ENCODE measurements at places on chromosomes 12 and 14. TPM values are rescaled to one million over a fixed set of nuclear protein-coding genes. Genes with fewer than 3 reads are reported as not detected.

DNA sequence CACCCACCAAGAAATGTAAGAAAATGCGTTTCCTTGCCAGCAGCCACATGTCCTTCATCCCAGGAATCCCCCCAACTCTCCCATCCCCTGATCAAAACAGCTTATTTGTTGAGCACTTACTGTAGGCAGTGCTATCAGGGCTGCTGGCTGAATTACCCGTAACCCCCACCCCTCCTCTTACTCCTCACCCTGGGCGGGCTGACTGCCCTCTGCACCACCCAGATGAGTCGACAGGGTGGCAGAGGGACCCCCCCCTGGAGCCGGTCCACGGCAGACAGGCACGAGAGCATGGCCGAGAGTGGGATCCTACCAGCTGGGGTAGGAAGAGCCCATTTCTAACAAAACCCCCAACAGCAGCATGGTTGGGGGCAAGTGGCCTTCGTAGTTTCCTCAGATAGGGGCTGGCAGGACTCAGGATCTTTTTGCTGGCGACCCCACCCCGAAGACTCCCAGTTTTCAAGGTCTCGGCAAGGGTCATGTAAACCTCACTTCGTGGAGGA is 1.1 kb upstream of the RHOF start:
- H3K27me3 ChIP-seq, result no peaks in the 10 kb centered on the region
- H3K4me3 ChIP-seq, result peak overlapping the region; percentile 62
- peak overlapping the region; percentile 94 for H3K27ac ChIP-seq
- peaks cover 98% of the 10 kb centered on the region for H3K4me1 ChIP-seq
- peaks cover 11% of the 10 kb centered on the region for H3K36me3 ChIP-seq

DNA sequence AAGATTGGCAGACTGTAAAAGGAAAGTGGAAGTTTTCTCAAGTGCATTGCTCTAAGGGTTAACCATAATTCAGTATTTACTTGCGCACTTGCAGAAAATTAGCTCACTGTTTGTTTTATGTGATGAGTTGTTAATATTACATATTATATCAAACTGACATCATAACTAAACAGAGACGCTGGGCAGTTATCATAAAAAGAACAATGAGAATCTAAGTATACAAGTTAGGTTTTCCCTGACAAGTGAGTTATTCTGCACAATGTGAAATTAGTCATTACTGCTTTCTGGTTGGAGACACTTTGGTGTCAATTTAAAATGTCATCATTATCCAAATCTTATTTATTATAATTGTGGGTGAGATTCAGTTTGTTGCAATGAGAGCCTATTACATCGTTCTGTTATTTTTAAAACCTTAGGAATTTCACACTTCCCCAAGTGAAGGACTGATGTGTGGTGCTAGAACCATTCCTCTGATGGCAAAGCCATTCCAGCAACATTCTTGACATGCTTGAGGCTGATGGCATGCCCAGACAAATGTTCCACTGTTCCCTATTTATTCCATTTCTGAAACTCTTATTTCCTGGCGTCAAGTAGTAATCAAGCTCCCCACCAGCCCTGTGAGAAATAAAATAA is 90.1 kb upstream of the FLRT2 start:
- no peak overlapping the region for H3K27ac ChIP-seq
- no peak for DNase-seq
- no peaks in the 10 kb centered on the region for H3K27me3 ChIP-seq

- H3K27me3 ChIP-seq, result no peaks in the 10 kb centered on the region
- DNase-seq, result no peak
- no peak overlapping the region for H3K4me3 ChIP-seq
- H3K4me1 ChIP-seq, result no peaks in the 10 kb centered on the region
- no peak overlapping the region for H3K27ac ChIP-seq
- H3K36me3 ChIP-seq, result no peaks in the 10 kb centered on the region
Observed at GRCh38 chr12:63098851-63099250, 52.1 kb downstream of the AVPR1A start.

GRCh38 chr12:29287622-29288021 is 93.3 kb downstream of the ERGIC2 start:
- H3K27ac ChIP-seq, result no peak overlapping the region
- H3K4me3 ChIP-seq, result no peak overlapping the region
- no peak for DNase-seq
- H3K4me1 ChIP-seq, result no peaks in the 10 kb centered on the region

DNA sequence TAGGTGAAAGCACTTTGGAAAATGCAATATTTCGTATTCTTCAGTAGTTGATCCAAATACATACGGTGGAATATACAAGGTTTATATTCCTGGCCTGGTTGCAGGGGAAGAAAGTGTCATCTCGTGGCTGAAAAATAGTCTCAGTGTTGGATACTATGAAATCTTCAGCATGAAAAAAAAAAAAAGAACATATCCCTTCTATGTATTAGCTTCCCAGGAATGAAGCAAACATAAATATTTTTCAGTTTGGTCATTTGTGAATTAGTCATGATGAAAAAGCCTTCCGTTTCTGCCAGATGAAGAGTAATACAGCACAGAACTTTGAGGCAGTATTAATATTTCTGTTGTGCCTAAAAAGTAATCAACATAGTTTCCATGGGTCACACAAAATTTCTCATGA is 36.7 kb downstream of the FLRT2 start:
- no peaks in the 10 kb centered on the region for H3K27me3 ChIP-seq
- no peaks in the 10 kb centered on the region for H3K4me1 ChIP-seq
- H3K27ac ChIP-seq, result no peak overlapping the region
- no peak for DNase-seq
- H3K4me3 ChIP-seq, result no peak overlapping the region

DNA sequence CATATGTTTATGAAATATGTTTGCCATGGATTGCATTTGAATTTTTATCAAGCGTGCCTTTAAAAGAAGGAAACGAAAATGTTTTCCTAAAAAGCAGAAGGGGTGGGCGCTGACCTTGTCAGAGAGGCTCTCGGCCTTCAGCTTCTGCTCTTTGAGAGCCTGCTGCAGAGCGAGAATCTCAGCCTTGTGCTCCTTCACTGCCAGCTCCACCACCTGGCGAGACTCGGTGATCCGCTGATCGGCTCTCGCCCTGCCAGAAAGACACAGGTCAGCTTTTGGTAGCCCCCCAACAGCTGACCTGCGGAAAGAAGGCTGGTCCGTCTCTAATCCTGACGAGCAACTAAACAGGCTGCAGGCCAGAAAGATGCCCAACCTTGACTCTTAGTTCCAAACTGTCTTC is 62.4 kb downstream of the PRKAB1 start:
- DNase-seq, result no peak
- H3K36me3 ChIP-seq, result no peaks in the 10 kb centered on the region
- no peaks in the 10 kb centered on the region for H3K27me3 ChIP-seq
- no peaks in the 10 kb centered on the region for H3K4me1 ChIP-seq
- no peak overlapping the region for H3K27ac ChIP-seq
- no peak overlapping the region for H3K4me3 ChIP-seq

CARMIL3 gene
- total RNA-seq, result 1.2 TPM

DNA sequence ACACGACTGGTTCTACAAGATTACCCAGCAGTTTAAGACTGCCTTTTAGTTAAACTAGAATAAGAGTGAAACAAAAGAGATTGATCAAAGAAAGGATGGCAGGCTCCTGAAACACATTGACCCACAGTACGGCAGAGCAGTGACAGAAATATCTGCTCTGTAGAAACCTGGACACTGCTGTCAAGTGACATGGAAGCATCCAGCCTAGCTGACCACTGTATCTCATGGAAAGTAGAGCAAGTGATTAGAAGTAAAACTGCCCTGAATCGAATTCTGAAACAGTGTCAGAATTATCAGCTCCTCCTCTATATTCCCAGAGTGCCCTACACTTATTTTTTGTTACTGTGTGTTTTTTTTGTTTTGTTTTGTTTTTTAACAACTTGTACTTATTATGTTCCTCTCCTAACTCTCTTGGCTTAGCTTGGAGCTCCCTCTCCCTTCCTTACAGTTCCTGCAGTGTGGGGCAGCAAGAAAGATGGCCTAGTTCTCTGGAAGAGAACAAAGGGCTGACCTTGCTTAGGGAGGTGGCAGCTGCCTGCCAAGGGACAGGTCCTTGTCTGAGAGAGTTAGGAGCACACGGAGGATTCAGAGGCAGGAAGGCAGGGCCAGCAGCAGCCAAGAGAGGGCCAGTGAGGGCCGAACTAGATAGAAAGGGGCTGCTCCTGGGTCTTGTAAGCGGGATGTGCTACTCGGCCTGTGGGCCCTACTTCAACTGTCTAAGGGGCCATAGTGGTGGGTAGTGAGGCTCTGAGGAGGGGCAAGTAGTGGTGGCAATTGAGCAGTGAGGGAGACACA is 97.2 kb downstream of the PTPRR start:
- H3K36me3 ChIP-seq, result no peaks in the 10 kb centered on the region
- no peak overlapping the region for H3K4me3 ChIP-seq
- H3K27me3 ChIP-seq, result no peaks in the 10 kb centered on the region
- no peak overlapping the region for H3K27ac ChIP-seq

GRCh38 chr12:20248646-20249045 is 119.7 kb upstream of the PDE3A start:
- no peak overlapping the region for H3K4me3 ChIP-seq
- H3K4me1 ChIP-seq, result no peaks in the 10 kb centered on the region
- no peaks in the 10 kb centered on the region for H3K36me3 ChIP-seq
- no peak for DNase-seq

DNA sequence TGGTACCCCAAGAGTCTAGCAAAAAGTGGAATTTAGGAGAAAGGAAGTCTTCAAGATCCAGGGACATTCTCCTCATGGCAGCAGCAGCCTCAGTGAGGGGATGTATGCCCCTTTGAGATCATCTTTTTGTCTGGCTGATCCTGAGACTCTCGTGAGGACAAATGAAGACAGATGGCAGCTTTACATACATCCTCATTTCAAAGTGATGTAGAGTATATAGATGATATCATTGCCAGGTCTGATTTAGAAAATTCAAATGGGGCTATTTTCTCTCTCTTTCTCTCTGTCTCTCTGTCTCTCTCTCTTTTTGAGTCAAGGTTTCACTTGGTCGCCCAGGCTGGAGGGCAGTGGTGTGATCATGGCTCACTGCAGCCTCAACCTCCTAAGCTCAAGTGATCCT is 61.5 kb downstream of the E2F7 start:
- H3K36me3 ChIP-seq, result no peaks in the 10 kb centered on the region
- no peak for DNase-seq
- H3K4me3 ChIP-seq, result no peak overlapping the region
- H3K27me3 ChIP-seq, result no peaks in the 10 kb centered on the region
- H3K27ac ChIP-seq, result no peak overlapping the region
- H3K4me1 ChIP-seq, result no peaks in the 10 kb centered on the region

- peak overlapping the region; percentile 71 for H3K27ac ChIP-seq
- no peak overlapping the region for H3K4me3 ChIP-seq
- H3K36me3 ChIP-seq, result no peaks in the 10 kb centered on the region
- no peak for DNase-seq
Observed at GRCh38 chr12:89461649-89462612, 62.7 kb downstream of the GALNT4 start.

PTCSC3 gene
- total RNA-seq, result 3.9 TPM

GRCh38 chr12:82818271-82819035 is 131.7 kb downstream of the TMTC2 start:
- no peak for DNase-seq
- no peak overlapping the region for H3K4me3 ChIP-seq

DNA sequence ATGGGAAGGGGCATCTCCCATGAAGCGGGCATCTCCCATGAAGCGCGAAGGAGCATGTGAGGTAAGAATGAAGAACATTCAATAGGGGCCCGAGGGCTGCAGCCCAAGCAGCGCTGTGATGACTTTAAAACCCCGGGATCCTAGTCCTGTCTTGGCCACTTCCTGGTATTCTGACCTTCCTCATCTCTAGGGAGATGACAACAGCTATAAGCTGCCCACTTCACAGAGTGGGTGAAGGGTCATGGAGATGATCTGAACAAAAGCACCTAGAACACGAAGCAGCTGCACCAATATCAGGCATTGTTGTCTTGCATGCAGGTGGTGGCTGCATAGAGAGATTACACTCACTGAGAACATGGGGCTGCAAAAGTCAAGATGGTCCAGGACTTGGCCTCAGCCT is 64.5 kb downstream of the SPTB start:
- no peaks in the 10 kb centered on the region for H3K27me3 ChIP-seq
- no peaks in the 10 kb centered on the region for H3K36me3 ChIP-seq
- no peak overlapping the region for H3K27ac ChIP-seq
- no peaks in the 10 kb centered on the region for H3K4me1 ChIP-seq
- no peak for DNase-seq

SRRM4 gene
- total RNA-seq, result 0.20 TPM

GRCh38 chr12:53050426-53051057 is 677 bp downstream of the TNS2 start:
- DNase-seq, result no peak
- peak overlapping the region; percentile 66 for H3K4me3 ChIP-seq

OTX2 gene
- not detected for total RNA-seq

- peak overlapping the region; percentile 54 for H3K4me3 ChIP-seq
- peak overlapping the region; percentile 84 for H3K27ac ChIP-seq
- peaks cover 32% of the 10 kb centered on the region for H3K4me1 ChIP-seq
- no peaks in the 10 kb centered on the region for H3K36me3 ChIP-seq
- H3K27me3 ChIP-seq, result no peaks in the 10 kb centered on the region
- DNase-seq, result no peak
Observed at GRCh38 chr12:14959916-14960496, 1.4 kb downstream of the ARHGDIB start.

- no peaks in the 10 kb centered on the region for H3K36me3 ChIP-seq
- DNase-seq, result no peak
- H3K27ac ChIP-seq, result no peak overlapping the region
- no peak overlapping the region for H3K4me3 ChIP-seq
Observed at GRCh38 chr12:77980782-77981181, 150.1 kb downstream of the NAV3 start.

DNA sequence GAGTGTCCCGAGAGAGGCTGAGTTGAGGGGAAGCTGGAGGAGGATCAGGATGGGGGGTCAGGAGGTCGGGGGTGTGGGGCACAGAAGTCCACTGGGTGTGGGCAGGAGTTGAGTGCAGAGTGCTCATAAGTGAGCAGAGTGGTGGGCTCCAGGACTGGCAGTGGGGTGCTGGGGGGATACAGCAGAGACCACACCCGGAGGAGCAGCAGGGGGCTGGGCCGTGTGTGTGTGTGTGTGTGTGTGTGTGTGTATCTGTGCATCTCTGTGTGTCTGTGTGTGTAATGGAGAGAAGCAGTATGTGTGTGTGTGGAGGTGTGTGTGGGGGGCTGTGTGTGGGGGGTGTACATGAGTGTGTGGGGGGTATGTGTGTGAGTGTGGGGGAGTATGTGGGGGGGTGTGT is 4.9 kb upstream of the NUDT14 start:
- peaks cover 11% of the 10 kb centered on the region for H3K4me1 ChIP-seq
- H3K27me3 ChIP-seq, result no peaks in the 10 kb centered on the region
- no peak overlapping the region for H3K27ac ChIP-seq
- no peaks in the 10 kb centered on the region for H3K36me3 ChIP-seq

DNA sequence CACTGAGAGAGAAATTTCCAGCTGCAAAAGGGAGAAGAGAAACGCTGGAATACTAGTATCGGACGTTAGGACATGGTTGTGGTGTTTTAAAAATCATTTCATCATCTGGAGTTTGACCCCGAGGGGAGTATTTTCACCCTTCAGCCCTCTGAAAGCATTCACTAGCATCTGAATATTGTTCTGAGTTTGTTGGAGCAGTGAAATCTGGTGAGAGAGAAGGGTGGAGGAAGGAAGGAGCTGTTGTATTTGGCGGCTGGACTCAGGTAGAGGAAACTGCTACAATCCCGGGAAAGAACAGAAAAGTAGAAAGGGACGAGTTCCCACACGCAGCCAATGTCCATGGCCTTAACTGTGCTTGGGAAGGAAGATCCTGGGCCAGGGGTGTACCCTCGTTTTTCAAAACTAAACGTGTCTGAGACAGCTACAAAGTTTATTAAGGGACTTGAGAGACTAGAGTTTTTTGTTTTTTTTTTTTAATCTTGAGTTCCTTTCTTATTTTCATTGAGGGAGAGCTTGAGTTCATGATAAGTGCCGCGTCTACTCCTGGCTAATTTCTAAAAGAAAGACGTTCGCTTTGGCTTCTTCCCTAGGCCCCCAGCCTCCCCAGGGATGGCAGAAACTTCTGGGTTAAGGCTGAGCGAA is 896 bp upstream of the CDKN1B start:
- no peaks in the 10 kb centered on the region for H3K36me3 ChIP-seq
- peak overlapping the region; percentile 100 for H3K27ac ChIP-seq
- no peak for DNase-seq
- peaks cover 40% of the 10 kb centered on the region for H3K4me1 ChIP-seq
- peak overlapping the region; percentile 34 for H3K4me3 ChIP-seq
- no peaks in the 10 kb centered on the region for H3K27me3 ChIP-seq

All from upper lobe of left lung (tissue), 6 donors.